ENCODE measurements at places on chromosomes 5 and 9.

DNA sequence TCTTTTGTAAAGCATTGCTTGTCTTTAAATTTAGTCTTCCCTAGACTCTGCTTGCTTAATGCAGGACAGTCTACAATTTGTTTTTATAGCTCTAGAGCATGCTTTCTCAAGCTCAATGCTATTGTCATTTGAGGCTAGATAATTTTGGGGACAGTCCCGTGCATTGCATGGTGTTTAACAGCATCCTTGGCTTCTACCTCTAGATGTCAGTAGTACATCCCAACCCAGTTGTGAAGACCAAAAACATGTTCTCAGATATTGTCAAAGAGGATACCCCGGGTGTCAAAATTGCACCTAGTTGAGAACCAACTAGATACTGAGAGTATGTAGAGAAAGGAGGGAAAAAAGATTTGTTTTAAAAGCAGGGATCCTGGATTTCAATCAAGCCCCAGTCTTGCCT, 277.5 kb downstream of the CEMIP2 start:
- DNase-seq = no peak

DNA sequence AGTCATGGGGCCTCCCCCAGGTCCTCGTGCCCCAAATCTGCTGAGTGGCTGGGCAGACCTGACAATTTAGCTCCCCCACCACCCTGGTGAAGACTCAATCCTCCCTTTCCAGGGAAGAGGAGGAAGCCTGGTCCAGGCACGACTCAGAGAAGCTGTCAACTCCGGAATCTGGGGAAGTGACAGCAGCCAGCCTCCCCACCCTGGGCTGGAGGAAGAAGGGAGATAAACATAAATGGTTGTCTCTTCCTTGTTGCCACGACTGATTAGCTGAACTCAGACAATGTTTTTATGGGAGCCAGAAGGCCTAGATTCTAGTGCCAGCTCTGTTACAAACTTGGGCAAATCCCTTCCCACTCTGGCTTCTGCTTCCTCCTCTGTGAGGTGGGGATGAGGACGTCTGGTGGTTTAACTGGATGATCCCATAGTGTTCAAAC, 15.4 kb downstream of the CCDC69 start:
- DNase-seq = no peak

GRCh38 chr9:20950707-20951106, 80.7 kb downstream of the HACD4 start:
- no peak for DNase-seq

- DNase-seq = no peak
Measured at GRCh38 chr5:33322632-33323031, 118.1 kb upstream of the TARS1 start.

GRCh38 chr9:134693641-134694367, 52.2 kb downstream of the COL5A1 start:
- DNase-seq = no peak

Measured in NCI-H524 treated with DMSO at 0.1 percent for 48 hours (cell line).